ENCODE measurements at places on chromosomes 4 and X.
A peak's percentile ranks its signal among the peaks of the same experiment; 100 is the strongest.

DNA sequence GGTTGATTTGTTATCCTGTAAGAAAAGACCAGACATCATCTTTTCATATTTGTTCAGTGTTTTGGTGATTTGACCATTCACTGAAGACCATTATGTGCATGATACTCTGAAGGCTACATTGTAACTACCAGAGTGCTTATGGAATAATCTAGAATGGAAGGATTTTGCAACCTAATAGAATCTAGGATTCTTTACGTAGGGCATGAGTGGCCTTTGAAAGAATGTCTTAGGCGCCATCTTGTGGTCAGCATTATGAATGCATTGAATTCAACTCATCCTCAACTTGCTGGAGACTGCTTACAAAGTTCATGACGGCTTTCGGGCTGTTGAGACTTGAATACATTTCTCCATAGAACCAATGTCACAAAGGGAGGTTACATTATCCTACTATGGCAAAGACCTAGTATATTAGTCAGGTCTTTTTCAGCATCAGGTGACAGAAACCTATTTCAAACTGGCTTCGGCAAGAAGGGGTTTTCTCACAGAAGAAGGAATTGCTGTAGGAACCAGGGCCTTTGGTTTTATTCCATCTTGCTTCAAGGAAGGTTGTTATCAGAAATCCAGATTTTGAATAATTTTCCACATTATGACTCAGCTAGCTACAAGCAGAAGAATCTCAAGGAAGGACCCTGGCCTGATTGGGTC lies 104.1 kb downstream of the GPAT3 start:
- DNase-seq = peak; percentile 89

GRCh38 chr4:118396881-118397622 lies 44.2 kb upstream of the PRSS12 start:
- DNase-seq = no peak

DNA sequence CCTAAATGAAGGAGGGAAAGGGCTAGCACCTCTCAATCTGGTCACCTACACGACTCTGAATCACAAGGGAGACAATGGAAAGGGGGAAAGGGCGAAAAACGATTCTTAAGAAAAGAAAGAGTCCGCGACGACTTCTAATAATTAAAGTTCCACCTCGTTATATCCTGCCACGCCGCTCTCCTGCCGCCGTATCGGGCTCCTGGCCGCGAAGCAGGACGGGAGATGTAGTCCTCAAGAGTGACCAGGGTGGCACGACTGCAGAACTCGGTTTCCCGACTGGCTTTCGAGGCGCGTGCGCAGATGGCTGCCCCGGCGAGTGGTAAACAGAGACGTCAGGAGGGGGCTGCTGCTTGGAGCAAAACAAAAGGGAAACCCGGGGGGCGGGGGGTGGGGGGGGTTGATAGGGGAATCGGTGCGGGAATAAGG lies at the start of gene FOXO4:
Gene FOXO4 (plus strand): TSS at position 297 of the 426 bp plus-strand sequence. CDS start 678 bp downstream, outside the sequence.
- peak; percentile 96 for DNase-seq

DNA sequence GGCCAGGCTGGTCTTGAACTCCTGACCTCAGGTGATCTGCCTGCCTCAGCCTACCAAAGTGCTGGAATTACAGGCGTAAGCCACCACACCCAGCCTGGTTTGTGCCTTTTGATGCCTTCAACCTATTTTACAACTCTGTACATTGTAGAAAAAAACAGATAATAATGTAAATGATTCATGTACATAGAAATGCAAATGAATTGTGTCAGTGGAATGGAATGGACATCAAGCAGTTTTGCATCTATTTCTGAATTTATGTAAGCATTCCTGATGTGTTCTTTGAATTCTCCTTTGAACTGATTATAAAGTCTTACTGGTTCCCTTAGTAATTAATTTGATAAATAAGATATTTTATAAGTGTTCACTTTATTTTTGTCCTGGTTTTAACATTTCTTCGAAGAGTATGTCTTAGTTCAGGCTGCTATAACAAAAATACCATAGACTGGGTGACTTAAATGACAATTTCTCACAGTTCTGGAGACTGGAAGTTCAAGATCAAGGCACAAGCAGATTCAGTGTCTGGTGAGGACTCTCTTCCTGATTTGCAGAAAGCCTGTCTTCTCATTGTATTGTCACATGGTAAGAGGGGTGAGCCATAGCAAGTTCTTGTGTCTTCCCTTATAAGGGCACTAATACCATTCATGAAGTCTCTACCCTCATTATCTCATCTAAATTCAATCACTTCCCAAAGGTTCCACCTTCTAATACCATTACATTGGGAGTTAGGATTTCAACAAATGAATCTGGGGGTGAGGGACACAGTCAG lies 162.2 kb upstream of the S100G start:
- no peak for DNase-seq

DNA sequence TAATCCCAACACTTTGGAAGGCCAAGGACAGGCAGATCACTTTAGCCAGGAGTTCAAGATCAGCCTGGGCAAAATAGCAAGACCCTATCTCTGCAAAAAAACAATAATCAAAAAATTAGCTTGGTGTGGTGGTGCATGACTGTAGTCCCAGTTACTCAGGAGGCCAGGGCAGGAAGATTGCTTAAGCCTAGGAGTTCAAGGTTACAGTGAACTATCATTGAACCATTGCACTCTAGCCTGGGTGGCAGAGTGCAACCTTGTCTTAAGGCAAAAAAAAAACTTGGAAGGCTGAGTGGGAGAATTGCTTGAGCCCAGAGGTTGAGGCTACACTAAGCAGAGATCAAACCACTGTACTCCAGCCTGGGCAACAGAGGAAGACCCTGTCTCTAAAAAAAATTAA lies 5.2 kb upstream of the FRYL start:
- DNase-seq = no peak

DNA sequence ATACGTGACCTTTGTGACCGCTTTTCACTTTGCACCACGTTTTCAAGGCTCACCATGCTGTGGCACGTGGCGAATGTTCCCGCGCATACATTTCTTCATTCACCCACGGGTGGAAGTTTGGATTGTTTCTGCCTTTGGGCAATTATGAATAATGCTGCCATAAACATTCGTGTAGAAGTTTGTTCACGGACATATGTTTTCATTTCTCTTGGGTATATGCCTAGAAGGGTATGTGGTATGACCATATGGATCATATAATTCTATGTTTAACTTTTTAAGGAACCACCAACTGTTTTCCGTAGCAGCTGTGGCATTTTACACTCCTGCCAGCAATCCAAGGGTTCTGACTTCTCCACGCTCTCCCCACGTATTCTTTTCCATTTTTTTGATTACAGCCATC lies 60.9 kb upstream of the MXD4 start:
- DNase-seq = no peak

DNA sequence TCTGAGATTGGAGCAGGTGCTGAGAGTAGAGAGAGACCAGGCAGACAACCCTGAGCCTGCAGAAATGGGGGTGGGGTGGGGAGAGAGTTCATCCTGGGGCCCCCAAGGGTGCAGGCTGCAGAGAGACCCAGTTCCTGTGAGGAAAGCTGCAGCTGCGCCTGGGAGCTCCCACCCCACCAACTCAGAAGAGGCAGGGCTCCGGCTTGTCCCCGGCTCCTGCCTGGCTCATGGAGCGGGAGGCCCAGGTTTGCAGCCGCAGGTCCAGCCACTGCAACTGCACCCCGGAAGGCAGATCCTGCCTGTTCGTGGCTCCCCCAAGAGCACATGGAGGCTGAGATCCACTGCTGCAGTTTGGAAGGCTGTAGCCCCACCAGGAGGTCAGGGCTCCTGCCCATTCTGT lies 44.2 kb upstream of the DGKK start:
- no peak for DNase-seq

DNA sequence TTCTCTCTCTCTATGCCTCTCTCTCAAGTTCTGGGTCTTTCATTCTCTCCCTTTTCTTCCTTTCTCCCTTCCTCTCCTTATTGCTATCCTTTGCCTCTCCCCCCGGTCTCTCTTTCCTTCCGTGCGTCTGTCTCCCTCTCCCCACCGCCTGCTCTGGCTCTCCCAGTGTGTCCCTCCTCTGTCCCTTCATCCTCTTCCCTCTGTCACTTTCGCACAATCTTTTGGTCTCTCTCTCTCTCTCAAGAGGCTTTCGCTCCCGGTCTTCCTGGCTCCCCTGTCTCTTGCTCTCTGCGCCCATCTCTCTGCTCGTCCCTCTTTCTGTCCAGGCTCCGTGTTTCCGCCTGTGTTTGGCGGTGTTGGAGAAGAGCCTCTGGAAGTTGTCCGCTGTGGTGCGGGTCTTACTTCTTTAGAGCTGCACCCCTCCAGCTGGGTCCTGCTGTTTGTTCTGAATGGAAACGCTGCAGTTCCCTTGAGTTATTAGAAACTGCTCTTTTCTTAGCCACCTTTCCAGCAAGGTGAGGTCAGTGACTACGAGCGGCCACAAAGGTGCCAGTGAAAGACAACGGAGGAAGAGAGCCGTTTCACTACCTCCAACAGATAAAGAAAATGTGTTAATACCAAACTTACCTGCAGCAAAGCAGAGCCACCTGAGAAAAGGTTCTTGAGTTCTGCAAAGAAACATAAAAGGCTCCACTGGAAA lies 1.1 kb downstream of the BMPR1B start:
- DNase-seq = no peak

GRCh38 chrX:154458116-154458953 lies at the start of gene PLXNA3:
PLXNA3 (plus strand) TSS chrX:154458281; CDS start chrX:154460184, 1,903 bp downstream.
- DNase-seq = peak; percentile 89

DNA sequence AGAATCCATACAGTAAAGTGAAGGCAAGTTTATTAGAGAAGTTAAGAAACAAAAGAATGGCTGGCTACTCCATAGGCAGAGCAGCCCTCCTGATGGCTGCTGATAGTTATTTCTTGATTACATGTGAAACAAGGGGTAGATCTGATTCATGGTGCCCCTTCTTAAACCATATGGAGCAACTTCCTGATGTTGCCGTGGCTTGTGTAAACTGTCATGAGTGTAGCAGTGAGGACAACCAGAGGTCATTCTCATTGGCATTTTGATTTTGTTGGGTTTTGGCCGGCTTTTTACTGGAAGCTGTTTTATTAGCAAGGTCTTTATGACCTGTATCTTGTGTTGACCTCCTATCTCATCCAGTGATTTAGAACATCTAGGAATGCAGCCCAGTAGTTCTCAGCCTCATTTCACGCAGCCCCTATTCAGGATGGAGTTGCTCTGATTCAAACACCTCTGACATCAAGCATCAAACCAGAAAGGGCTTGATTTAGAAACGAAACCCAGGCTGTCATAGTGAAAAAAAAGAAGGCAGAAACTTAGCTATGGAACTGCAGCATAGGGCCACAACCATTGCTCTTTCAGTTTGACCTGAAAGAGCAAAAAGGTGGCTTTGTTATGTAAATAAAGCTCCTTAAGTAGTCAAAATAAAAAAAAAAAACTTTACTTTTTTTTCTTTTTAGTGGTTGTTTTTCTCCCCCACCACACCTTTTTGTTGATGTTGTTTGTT lies 37.8 kb downstream of the SPCS3 start:
- DNase-seq = no peak

GRCh38 chr4:76430519-76431388 lies 4.3 kb upstream of the SHROOM3 start:
- peak; percentile 62 for DNase-seq

DNA sequence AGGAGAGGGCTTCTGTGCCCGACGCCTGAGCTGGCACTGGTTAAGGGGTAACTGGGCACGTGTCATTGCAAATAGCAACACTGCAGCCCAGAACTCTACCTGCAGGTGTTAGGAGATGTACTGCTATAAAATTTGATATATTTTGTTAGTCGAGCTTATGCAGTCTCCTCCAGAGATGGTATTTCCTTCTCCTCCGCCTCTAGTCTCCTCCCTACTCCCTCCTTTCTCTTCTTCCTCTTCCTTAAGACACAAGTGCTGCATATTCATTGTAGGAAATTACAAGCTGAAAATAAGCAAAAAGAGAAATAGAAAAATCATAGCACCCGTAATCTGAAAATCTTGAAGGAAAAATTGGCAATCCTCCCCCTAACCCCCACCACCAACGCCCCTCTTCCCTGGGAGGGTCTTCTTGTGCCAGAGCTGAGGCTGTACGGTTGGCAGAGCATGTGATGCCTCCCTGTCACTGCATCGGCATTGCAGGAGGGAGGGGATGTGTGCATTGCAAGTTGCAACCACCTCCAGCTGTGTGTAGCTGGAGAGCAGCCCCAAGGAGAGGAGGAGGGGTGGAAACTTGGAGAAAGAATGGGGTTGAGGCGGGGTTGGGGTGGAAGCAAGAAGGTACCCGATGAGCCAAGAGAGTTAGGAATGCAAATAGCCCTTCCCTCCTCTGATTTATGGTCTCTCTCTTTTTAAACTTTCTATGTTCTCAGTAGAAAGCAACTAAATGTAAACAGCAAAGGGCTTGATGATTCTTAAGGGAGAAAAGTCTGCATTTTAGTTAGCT lies 48.3 kb upstream of the MND1 start:
- no peak for DNase-seq
